B cell (primary cell): ENCODE measurements at places on chromosomes 4 and X. TPM values are rescaled to one million over a fixed set of nuclear protein-coding genes. Genes with fewer than 3 reads are reported as not detected.

FAM184B gene
- polyA plus RNA-seq, result not detected in 2 replicates

FAT1 gene
- 0.04 and 0.07 TPM in 2 replicates for polyA plus RNA-seq

RNF175 gene
- polyA plus RNA-seq, result 0.26 TPM in 1 of 2 replicates, not detected in the other

TRPC5OS gene
- 0.13 TPM in 1 of 2 replicates, not detected in the other for polyA plus RNA-seq

MAML3 gene
- 0.94 and 1.6 TPM in 2 replicates for polyA plus RNA-seq

RAB9B gene
- polyA plus RNA-seq, result 0.23 and 0.43 TPM in 2 replicates

TMSB15A gene
- not detected in 2 replicates for polyA plus RNA-seq

NLGN4X gene
- polyA plus RNA-seq, result 0.07 and 0.09 TPM in 2 replicates

NAA11 gene
- polyA plus RNA-seq, result not detected in 2 replicates

NPY1R gene
- not detected in 2 replicates for polyA plus RNA-seq

NRK gene
- polyA plus RNA-seq, result not detected in 2 replicates

POLA1 gene
- 2.7 and 3.0 TPM in 2 replicates for polyA plus RNA-seq

ABCE1 gene
- polyA plus RNA-seq, result 31.3 and 41.8 TPM in 2 replicates

XAGE1A gene
- polyA plus RNA-seq, result not detected in 2 replicates

MAGEA9B gene
- 0.04 TPM in 1 of 2 replicates, not detected in the other for polyA plus RNA-seq

COL4A5 gene
- not detected in 2 replicates for polyA plus RNA-seq

TREX2 gene
- 3.8 and 5.2 TPM in 2 replicates for polyA plus RNA-seq

WAS gene
- 88.7 and 93.8 TPM in 2 replicates for polyA plus RNA-seq

MECP2 gene
- 20.0 and 26.5 TPM in 2 replicates for polyA plus RNA-seq

NR3C2 gene
- polyA plus RNA-seq, result 5.9 and 6.7 TPM in 2 replicates

TMEM31 gene
- 0.23 and 0.25 TPM in 2 replicates for polyA plus RNA-seq

SLC26A1 gene
- 0.03 TPM in 1 of 2 replicates, not detected in the other for polyA plus RNA-seq
